ENCODE measurements at places on chromosomes 5 and 9.

GRCh38 chr5:141870228-141870627 lies 8.0 kb downstream of the PCDH1 start:
- DNase-seq = no peak

DNA sequence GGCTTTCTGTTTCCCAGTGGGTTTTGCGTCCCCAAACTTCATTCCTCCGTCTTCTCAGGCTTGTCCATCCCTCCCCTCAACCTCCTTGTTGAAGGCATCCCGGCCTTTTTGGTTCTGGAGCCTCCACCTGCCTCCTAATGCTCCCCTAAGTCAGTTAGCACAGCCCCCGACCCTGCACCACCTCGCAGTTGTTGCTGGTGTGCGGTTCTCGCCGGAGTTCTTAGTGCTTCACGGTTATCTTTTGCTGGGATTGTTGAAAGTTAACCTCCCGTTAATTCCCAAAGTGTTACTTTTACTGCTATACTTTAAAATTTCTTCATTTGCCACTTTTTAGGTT lies 447 bp downstream of the UBLCP1 start:
- no peak for DNase-seq

GRCh38 chr9:129887334-129888292 lies 52.4 kb downstream of the USP20 start:
- no peak for DNase-seq

GRCh38 chr5:69484891-69485290 lies 7.7 kb upstream of the OCLN start:
- DNase-seq = no peak

- no peak for DNase-seq
Observed at GRCh38 chr5:1239505-1240251, 14.5 kb downstream of the SLC6A18 start.

- no peak for DNase-seq
Observed at GRCh38 chr5:4941957-4942830, 197.9 kb upstream of the ADAMTS16 start.

DNA sequence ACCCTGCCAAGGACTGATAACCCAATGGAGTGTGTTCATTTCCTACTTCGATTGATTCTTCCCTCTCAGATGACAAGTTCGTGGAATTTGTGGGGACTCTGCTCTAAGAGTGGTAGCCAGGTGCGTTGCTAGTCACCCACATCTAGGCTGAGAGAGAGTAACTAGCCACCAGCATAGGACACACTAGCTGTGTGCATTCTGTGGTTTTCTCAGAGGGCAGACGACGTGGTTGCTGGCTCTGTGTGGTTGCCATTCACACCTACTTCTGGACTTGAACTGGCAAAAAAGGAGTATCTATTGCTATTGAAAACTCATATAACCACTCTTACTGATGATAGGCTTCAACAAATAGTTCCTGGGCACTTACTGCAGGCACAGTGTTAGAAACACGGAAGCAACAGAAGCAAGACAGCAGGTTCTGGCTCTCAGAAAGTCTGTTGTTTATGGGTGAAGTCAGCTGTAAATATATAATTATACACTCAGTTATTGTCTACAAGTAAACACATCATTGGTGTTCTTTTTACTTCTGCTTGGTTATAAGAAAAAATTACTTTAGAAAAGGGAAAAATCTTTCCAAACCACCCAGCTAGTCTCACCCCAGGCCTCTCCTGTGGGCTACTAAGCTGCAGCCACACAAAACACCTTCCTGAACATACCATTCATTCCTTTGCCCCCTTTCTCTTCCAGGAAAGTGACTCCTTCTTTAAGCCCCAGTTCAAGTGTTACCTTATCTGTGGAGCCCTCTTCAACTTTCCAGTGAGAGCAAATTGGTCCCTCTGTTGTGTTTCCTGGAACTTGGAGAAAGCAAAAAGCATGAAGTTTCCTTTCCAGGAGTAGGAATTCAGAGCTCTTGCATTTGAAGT lies 151.1 kb upstream of the HAPLN1 start:
- DNase-seq = no peak

- DNase-seq = no peak
Observed at GRCh38 chr5:110702704-110703103, 23.8 kb downstream of the TMEM232 start.

DNA sequence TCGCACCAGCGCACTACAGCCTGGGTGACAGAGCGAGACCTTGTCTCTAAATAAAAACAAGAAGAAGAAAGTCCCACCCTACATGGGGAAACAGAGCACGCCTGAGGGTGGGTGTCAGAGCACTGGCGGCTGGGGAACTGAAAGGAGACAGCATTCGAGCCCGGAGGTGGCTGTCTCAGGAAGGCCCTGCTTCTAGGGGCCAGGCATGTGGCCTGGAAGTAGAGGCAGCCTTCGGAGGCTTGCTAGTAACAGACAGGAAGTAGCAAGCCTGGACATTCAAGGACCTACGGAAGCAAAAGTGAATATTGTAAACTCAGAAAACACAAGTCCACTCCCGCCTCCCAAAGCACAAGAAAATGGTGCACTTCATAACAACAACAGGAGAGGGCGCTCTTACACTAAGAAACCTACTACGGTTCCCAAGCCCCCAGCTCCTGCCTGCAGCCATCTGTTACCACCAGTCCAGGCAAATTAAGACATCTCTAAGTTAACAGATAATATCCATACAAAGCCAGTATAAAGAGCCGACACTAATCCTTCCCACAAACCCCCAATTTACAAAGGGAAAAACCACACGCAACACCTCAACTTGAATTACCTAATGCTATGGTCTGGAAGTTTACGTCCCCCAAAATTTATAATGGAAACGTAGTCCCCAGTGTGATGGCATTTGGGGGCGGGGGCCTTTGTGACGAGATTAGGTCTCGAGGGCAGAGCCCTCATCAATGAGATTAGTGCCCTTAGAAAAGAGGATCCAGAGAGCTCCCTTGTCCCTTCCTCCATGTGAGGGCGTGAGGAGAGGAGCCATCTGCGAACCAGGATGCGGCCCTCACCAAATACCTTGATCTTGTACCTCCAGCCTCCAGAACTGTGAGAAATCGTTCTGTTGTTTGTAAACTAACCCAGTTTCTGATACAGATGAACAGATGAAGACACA lies 7.7 kb downstream of the RASGEF1C start:
- no peak for DNase-seq

DNA sequence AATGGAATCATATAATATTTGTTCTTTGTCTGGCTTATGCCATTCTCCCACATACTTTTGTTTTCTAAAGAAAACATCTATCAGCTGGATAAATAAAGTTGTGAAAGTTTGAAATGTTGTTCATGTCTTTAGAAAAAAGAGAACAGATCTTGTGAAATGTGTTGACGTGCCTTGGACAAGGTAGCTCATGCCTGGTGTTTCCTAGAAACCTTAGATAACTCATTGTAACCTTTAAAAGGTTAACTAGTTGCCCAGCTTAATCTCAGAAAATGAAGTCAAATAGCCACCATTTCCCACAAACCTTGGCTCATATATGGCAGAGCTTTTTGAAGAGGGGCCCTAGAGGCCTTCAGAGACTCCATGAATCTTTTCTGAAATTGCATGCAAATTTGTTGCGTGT lies 15.3 kb downstream of the CDO1 start:
- DNase-seq = no peak

DNA sequence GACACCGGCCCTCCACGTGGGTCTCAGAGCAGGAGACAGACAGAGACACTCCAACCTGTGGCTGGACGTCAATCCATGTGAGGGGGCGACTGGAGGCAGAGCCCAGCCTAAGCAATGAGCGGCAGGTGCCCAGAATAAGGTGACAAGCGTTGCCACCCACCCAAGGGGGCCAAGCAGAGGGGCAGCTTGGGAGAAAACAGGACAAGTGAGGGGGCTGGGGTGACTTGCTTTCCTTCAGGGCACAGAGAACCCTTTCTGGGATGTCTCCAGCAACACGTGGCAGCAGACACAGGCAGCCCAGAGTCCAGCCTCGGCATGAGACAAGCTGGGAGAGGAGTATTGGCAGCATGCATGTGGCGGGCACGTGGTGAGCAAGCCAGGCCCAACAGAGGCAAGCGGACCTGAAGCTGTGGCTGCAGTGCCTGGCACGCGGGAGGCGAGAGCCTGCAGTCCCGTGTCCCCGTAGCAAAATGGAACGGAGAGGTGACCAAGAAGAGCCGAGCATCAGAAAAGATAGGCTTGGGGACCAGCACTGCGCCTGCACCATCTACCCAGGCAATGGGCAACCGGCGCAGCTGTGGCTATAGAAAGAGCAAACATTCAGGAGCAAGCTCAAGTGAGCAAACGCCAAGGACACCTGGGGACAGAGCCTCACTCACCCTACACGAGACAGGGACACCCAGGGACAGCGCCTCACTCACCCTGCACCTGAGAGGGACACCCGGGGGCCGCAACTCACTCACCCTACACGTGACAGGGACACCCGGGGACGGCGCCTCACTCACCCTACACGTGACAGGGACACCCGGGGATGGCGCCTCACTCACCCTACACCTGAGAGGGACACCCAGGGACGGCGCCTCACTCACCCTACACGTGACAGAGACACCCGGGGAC lies 6.2 kb downstream of the TERT start:
- no peak for DNase-seq

- DNase-seq = no peak
Observed at GRCh38 chr5:169384661-169385060, 83.7 kb upstream of the SLIT3 start.

GRCh38 chr5:133644000-133644865 lies 31.9 kb upstream of the FSTL4 start:
- DNase-seq = no peak

- DNase-seq = no peak
Observed at GRCh38 chr9:128548876-128549275, 3.5 kb upstream of the SPTAN1 start.

DNA sequence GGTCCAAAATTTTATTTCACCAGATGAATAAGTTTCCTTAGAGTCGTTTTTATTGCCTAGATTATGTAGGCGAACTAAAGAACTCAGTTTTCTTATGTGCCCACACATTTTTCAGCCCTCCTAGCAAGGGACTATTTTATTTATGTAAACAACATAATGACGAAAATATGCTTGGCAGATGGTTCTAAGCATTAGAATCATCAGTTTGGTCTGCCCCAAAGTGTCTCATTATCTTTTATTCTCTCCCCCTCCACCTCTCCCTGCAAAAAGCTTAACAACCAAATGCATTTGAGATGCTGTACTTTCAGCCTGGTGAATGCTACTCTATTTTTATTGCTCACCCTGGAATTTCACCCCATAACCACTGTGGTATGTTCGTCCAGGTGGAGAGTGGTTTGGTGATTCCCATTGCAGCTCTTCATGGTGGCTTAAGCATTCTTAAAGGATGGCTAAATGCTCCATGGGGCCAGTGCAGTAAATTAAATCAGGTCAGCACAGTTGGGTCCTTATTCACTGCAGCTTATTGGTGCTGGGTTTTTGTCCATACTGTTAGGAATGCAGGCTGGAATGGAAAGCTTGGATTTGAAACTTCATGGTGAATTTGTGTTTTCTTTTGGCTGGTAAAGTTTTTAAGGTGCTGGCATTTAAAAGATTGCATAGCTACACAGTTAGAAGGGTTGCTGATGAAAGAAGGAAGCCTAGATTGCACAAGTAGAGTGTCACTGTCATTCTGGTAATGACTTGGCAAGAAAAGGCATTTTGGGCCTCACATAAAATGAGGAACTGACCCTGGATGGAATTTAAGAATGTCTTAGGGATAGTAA lies 39.2 kb downstream of the TLE4 start:
- no peak for DNase-seq

- DNase-seq = no peak
Observed at GRCh38 chr9:1231998-1232919, 182.1 kb downstream of the DMRT2 start.

DNA sequence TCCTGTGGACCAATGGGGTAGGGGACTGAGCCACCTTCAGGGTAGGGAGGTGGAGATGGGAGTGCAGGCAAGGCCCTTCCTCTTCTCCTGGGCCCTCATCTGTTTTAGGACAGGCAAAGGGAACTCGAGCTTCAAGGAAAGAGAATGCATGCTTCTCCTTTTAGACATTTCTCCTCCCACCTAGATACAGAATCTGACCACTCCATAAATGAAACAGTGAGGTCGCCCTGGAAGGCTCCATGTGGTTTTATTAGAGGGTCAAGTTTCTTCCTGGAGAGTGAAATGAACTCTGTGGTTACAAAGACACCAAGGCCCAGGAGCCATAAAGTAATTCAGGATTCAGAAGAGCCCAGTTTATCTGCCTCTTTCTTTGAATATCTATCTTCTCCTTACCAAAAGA lies 14.9 kb downstream of the LHFPL2 start:
- no peak for DNase-seq

DNA sequence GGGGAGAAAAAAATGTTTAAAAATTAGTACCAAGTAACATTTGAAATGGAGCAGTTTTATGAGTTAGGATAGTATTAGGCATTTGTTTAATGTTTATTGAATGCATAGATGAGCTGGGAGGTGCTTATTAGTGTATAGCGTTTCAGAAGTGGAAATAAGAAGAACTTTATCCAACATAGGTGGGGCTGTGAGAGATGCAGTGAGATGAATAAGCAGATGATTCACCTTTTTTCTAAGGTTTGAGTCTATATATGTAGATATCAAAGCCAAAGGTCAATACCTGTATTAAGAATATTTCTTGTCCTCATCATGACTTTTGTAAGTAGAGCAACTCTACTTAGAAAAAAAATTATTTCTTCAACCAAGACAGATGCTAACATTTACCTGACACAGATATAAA lies 54.6 kb upstream of the POU4F3 start:
- no peak for DNase-seq

DNA sequence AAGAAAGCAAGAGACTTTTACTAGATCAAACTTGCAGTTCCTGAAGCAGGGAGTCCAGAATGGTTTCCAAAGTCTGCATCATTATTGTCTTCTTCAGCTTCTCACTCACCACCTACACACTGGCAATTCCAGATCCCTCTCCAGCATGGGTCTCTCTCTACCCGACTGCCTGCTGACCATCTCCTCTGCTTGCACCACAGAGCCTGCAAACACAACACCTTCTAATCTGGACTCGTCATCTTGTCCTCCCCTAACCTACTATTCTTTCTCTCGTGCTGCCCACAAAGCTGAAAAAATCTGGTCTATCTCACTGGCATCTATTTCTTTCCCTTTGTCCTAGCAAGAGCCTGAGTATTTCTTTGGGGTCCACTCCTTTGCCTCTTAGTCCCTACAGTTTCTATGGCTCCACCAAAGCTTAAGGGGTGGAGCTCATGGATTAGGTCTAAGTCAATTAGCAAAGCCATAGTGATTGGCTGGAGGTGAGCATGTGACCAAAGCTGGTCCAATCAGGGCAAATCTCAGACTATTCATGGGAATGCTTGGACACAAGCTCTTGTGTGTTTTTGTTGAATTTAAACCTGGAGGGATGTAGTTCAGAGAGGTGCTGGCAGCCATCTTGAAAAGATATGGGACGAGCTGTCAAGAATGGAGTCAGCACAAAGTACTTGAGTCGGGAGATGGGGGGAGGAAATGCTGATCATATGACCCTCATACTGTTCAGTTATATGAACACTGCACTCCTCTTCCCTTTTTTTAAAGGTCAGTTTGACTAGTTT lies 63.5 kb downstream of the GALNT12 start:
- no peak for DNase-seq

GRCh38 chr5:169181814-169182213 lies 119.1 kb downstream of the SLIT3 start:
- DNase-seq = no peak

Data from activated gamma-delta T cell treated with anti-CD3 and anti-CD28 coated beads, Interleukin-2, amount 50 U/mL, for 16 hours (primary cell).